ENCODE measurements at places on chromosomes 5 and 9.

DNA sequence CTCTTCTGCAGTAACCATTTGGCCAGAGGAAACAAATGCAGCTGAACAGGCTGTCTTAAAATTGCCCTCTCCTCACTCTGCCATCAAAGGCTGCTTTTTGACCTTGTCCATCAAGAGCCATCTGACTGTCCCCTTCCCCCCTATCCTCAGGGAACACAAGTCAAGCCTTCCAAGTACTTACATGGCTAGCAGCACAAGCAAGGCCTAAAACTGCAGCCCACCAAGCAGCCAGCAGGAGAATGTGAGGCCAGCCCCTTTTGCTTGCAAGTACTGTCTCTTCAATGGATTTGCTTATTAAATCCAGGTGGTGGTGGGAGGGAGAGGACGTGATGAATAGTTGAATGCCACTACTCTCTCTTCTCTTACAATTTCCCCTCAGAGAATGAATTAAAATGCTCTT is 83.5 kb downstream of the HTR1A start:
- no peak for DNase-seq

GRCh38 chr5:22023784-22024183 is 829.4 kb downstream of the CDH12 start:
- DNase-seq: no peak

DNA sequence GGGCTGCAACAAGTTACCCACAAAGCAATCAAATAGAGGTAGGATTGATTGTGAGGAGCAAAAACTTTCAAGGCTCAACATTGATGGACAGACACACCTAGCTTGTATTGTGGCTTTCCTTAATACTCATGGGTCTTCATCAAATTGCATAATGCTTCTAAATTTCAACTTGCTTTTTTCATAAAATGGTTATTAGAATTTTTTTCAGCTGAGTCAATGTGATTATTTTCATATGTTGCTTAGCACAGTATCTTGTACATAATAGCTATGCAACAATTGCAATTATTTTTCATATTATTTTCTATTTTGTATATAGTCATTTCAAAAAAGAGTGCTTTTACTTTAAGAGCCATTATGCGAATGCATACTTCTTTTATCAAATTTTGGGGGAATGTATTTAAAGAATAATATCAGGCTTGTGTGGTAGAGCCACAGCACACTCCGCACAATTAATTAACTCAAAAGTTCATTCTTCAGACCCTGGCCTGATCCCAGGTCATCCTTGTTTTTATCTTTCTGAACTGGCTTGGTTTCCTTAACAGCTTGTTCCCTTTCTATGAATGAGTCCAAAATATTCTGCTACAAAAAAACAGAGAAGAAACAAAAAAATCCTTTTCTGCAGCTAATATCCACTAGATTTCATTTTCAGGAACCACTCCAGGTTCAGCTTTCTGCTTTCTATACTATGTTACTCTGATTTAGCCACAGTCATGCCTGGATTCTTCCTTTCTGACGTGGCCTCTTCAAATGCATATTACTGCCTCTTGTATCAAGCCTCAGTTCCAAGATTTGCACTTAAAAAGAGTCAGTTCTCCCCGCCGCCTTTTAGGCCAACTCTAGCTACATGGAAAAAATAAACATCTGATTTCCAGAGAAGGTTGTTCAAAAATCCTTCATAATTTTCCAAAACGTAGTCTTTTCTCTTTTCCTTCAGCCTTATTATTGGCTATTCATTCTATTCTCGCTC is 45.3 kb upstream of the CDH9 start:
- no peak for DNase-seq

DNA sequence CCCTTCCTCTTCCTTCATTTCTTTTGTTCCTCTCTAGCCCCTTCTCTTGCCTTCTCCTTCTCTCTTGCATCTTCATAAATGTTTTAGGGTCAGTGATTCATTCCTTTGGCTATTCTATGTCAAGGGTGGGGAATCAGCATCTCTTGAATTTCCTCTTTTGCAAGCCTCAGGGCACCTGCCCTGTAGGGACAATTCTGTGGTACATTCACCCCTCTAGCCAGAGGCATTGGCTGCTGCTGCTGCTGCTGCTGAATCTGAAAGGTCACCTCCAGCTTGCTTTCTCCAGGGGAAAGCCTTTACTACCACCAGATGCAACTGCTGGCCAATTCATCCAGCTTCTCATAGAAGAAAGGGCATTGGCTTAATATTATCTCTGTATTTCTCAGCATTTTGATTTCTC is 87.3 kb downstream of the INSYN2B start:
- no peak for DNase-seq

GRCh38 chr9:16133556-16134227 is 580.8 kb downstream of the CCDC171 start:
- no peak for DNase-seq

DNA sequence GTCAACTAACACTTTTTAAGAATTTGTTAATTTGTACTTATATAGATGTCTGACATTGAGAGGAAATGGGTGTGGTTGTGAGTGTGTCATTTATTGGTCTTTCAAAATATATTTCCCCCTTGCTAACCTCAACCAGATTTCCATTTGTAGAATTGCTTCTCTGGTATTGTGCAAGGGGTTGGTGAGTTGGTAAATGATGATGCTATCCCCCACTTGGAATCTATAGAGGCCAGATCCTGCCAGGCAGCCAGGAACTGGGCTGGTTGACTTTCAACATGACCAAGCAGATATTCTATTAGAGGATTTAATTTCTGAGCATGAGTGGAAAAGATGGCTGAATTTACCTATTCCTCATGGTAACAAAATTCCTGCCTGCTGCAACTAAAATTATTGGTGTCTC is 306.6 kb upstream of the KIF2A start:
- DNase-seq: no peak

DNA sequence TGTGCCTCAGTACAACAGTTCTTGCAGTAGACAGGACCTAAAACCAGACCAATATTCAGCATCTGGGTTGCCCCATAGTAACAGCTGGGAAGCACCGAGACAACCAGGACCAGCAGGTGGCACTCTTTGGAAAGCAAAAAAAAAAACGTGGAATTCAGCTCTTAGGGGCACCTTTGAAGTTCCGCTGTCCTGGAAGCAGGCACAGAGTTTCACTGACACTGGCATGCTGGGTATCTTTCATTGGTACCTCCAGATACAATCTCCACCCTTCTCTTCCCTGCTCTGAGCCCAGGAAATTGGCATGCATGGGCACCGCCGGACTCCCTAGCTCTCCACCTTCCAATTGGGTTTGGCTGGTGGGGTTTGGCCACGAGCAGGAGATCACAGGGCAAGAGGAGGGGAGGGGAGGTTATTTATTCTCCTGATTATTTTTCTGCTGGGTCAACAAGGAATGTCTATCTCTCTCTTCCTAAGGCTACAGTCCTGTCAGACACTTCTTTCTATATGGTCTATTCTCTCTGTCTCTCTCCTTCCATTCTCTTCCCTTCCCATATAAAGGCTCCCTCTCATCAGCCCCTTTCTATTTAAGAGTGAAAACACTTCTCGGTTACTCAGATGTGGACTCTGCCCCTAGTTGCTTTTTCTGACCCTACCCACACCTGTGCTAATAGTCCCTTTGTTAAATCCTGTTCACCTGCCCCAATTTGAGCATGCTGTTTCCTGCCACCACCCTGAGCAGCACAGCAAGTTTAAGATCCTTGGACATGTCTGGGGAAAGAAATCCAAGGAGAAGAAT is 1.9 kb upstream of the IDNK start:
- DNase-seq: peak; percentile 27

DNA sequence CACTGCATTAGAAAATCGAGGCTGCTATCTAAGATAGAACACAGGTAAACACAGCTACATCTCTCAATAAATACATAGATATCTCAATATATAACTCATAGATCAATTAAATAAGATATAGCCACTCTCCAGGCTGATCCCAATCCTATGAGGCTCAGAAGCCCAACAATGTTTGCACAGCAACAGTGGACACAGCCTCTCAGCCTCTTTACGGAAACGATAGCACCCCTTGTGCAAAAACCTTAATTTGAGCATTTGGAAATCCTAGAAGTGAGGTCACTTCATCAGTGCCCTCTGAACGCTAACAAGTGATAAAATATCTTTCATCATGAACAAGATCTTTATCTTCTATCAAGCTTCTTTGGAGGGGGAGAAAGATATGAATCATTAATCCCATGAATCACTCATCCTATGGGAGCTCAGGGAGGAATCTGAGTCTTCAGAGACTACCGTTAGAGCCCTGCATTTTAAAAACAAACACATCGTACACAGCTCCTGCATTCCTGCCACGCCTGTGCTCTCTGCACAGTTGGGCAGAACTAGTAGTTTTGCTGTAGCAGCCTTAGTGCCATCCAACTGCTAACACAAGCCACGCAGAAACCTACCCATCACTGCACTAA is 71.4 kb downstream of the MED27 start:
- DNase-seq: no peak

DNA sequence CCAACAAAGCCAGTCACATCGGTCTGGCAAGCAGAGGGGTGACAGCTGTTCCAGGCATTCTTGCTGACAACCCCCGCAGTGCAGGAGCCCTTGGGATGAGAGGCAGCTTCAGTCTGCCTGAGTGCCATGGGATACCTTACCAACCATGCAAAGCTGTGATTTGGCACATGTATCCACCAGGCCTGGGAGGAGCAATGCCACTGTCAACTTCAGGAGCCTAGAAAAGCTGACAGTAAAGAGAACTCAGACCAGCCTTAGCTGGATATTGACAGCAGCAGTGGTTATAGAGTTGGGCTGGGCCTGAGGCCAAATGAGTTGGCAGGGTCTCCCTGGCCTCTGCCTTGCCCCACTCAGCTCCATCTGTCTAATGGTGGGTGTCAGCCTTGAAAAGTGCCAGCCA is 10.1 kb upstream of the PLPPR1 start:
- no peak for DNase-seq

Measured in 8988T (cell line).